ENCODE measurements at places on chromosomes 12 and 14.

DNA sequence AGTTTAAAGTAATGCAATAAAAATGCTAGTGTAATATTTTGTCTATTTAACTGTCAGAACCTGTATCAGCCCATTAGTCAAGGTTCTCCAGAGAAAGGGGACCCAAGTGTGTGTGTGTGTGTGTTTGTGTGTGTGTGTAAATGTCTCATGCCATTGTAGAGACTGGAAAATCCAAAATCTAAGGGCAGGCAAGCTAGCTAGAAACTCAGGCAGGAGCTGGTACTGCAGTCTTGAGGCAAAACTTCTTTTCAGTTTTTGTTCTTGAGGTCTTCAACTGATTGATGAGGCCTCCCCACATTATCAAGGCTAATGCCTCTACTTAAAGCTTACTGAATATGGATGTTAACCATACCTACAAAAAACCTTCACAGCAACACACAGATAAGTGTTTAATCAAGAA, 126.7 kb downstream of the PRKD1 start:
- no peak for DNase-seq

DNA sequence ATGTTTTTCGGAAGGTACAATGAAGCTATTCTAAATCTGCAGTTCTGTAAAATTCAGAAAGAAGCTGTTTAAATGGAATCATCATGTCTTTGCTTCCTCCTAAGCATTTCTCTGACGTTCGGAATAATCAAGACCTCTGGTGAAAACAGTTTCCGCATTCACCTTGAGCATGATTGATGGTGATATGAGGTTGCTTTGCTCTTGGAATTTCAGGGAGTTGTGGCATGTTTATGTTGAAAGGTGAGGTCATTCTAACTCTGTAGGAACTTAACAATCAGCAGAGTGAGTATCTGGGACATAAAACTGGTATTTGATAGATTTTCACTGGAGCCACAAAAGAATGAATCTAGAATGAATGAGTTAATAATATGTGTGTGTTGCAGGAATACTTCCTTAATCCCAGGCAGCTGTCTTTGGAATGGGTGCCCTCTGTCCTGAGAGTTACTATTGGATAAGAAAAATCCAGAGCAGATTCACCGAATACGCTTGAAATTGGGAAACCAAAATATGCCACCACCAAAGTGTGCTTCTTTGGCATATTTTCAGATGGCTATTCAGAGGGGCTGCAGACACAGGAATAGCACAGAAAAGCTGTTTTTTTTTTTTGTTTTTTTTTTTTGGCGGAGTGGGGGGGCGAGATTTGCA, 599.1 kb downstream of the CCER1 start:
- no peak for DNase-seq

DNA sequence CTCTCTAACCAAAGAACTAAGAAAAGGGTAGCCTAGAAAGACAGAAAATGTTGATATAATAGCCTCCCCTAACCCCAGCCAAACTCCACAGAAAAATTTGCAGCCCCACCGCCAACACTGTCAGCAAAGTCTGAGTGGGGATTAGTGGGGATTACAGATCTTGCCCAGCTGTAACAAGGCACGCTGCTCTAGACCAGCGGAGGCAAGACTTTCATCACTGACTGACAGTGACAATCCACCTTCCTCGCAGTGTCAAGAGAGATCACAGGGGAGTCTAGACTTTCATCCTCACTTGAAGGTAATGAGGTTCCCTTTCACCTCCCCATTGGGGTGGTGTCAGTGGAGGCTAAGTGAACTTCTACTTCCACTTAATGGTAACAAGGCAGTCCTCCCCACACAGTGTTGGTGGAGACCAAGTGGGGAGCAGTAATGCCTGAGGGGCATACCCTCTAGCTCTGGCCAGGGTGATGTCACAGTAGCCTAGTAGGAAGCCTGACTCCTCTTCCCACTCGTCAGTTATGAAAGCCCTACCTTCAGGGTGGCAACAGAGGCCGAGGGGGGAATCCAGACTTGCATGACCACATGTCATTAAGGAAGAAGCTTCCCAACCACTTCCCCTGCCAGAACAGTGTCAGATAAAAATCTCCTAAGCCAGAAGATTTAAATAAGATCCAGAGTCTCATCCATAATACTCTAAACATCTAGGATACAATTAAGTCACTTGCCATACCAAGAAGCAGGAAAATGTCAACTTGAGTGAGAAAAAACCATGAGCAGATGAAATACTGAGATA, 91.7 kb upstream of the RASSF8 start:
- DNase-seq = no peak

DNA sequence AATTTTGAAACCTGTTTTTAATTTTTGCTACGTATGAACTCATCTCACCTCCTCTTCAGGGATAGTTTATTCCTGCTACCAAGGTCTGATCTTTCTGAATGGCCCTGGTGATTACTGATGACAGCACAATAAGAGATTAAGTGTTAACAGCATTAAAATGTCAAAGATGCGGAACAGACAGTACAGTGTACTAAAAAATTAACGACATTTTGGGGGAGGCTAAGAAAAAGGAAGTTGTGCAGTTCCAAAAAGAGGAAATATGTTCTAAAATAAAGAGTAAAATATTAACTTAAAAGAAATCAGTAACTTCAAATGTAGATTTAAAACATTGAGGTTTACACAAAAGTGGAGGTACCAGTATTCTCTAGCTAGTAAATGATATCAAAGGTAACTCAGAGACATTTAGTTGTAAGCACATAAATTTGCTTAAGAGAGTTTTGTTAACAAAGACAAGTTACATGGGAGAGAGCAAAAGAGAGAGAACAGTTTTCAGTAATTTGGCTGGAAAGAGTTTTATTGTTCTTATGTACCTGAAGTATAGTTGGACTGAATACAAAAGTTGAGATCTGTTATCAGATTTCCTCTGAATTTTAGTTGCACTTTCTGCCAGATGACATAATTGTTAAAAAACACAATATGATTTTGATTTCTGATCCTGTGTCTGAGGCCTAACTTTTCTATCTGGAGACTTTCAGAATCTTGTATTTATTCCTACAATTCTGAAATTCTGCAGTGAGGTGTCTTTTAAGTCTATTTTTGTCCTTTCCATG, 4.2 kb upstream of the CLECL1 start:
- DNase-seq = no peak

- no peak for DNase-seq
These were observed 5.8 kb downstream of the ASCL4 start for GRCh38 chr12:107780298-107780697.
